ENCODE measurements at places on chromosomes 7 and 10. TPM values are rescaled to one million over a fixed set of nuclear protein-coding genes. Genes with fewer than 3 reads are reported as not detected.

DNA sequence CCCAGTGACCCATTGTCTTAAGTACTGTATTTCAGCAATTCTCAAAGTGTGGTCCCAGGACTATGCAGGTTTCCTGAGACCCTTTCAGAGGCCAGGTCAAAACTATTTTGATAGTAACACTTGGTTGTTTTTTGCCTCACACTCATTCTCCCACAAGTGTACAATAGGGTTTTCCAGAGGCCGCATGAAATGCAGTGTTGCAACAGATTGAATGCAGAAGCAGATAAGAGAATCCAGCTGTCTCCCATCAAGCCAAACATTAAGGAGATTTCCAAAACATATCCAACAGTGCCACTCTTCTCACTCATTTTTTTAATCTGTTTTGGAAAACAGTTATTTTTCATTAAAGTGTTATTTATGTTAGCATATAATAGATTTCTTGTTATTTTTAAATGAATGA lies 20.0 kb downstream of the VKORC1L1 start:
- no peak for DNase-seq

DNA sequence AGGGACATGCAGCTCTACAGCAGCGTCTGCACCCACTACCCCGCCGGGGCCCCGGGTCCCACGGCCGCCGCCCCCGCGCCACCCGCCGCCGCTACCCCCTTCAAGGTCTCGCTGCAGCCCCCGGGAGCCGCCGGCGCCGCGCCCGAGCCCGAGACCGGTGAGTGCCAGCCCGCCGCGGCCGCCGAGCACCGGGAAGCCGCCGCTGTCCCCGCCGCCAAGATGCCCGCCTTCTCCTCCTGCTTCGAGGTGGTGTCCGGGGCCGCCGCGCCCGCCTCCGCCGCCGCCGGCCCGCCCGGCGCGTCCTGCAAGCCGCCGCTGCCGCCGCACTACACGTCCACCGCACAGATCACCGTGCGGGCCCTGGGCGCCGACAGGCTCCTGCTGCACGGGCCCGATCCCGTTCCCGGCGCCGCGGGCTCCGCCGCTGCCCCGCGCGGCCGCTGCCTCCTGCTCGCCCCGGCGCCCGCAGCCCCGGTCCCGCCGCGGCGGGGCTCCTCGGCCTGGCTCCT lies 631 bp downstream of the OTUD1 start:
- no peak for DNase-seq

- no peak for DNase-seq
Observed at GRCh38 chr10:123797813-123798212, 93.8 kb downstream of the CPXM2 start.

DNA sequence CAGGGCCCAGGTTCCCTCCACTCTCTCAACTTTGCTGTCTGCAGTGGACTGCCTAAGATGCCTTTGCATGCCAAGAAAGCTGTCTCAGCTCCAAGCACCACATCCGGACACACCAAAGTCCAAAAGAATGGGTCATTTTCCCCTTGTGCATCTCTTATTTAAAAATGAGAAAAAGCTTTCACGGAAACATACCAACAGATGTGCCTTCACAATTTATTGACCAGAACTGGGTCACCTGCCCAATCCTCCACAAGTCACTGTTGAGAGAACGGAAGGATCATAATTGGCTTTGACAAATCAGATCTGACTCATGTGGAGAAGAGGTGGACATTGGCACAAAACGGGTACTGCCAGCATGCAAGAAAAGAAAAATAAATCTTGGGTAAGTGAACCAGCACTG lies 258.3 kb downstream of the SNX13 start:
- DNase-seq = no peak

- no peak for DNase-seq
Observed at GRCh38 chr10:114703377-114704107, 45.5 kb upstream of the ABLIM1 start.

DNA sequence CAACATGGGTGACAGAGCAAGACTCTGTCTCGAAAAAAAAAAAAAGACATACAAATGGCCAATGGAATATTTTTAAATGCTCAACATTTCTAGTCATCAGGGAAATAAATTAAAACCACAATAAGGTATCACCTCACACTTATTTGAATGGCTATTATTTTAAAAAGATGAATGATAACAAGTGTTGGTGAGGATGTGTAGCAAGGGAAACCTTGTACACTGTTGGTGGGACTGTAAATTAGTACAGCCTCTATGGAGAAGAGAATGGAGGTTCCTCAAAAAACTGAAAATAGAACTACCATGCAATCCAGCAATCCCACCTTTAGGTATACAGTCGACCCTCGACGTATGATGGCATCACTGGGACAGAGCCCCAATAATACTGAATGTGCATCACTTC lies 65.4 kb upstream of the DIP2C start:
- DNase-seq = no peak

The UNCX gene
- 0.55 TPM for total RNA-seq
